ENCODE measurements at places on chromosomes 7 and 10.

GRCh38 chr10:122264436-122264835 lies 6.7 kb upstream of the BTBD16 start:
- DNase-seq = no peak

- no peak for DNase-seq
Measured at GRCh38 chr7:125506331-125506730, 576.7 kb upstream of the POT1 start.

DNA sequence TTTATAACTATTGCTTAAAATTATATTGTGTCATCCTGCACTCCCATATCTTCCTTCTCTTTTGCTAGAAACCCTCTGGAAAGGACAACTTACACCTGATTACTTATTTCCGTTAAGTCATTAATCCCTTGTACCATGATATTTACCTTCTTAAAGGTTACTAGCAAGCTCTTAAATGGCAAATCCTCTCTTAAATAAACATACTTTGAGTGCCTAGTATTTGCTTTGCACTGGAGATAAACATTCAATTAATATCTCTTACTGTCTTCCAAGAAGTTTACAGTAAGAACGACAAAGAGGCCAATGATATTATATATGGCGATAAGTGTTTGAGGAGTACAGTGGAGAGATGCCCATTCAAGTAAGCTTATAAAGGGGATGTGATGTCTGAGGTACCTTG lies 278.3 kb downstream of the HGF start:
- no peak for DNase-seq

GRCh38 chr7:75010036-75010435 lies 45.5 kb downstream of the CASTOR2 start:
- no peak for DNase-seq

GRCh38 chr7:36036590-36036989 lies 116.5 kb upstream of the EEPD1 start:
- DNase-seq = no peak

DNA sequence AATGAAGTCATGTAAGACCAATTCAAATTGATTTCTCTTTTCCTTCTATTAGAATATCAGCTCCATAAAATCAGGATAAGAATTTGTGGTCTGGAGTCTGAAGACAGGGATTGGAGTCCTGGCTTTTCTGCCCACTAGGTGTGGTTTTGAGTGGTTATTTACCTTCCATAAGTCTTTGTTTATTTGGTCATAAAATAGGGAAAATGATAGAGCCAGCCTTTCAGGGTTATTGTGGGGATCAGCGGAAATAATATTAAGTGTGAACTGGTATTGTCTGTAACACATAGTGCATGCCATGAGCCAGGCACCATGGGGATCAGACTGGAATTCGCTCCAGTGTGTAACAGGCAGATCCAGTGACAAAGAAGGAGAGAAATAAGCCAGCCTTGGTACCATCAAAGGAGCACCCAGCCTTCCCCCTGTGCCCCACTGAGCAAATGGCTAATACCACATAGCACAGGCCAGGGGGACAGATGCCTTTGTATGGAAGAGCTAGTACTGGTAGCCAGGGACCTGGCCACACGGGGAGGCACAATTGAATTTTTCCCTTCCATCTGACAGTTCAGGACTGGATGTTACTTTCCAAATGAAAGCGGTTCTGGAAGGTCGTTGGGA lies 509.7 kb upstream of the PODXL start:
- no peak for DNase-seq

DNA sequence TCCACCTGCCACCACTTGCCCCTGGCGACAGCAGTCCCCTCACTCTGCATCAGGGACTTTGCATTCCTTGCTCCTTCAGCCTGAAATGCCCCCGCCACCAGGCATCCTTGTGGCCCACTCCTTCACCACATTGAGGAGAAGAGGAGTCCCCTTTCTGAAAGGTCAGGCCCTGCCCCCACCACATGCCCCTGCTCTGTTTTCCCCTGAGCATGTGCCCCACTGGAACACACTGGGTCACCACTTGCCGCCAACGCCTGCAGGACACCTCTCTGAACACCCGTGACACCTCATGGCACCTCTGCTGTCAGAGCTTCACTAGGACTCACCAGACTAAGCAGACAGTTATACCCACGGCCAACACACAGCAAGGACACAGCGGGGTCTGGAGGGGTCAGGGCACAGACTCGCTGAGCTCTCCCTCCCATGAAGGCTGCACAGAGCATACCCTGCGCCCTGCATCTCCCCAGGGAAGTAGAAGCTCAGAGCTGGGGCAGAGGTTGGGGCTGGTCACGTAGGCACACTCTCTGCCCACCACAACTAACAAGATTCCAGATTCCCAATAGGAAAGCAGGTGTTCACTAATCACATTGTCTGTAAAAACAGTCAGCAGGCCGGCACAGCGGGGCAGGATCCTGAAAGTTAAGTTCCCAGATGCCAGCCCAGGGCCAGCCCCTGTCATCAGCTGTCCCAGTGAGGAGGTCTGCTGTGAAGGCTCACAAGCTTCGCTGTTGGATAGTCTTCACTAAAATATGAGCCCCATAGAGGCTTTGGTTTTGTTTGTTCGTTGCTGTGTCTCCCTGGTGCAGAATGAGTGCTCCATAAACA lies 5.8 kb upstream of the AOC1 start:
- no peak for DNase-seq

- DNase-seq = peak; percentile 43
Measured at GRCh38 chr10:79390551-79391229, 43.4 kb downstream of the PPIF start.

DNA sequence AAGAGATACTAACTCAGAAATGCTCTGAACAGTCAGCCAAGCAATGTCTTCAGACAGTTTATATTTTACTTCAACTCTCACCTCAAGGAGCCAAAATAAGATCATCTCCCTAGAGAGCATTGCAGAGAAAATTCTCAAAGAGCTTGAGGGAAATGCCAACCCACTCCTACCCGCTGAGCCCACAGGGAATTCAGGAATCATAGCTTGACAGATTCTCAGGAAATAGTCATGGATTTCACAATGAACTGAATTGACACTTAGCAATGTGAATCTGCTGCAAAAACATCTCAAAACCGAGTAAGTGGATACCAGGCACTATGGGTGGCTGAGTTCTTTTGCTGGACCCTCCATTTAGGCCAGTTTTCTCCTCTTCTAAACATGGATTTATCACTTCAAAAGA lies 9.8 kb upstream of the PLAC9 start:
- no peak for DNase-seq

- no peak for DNase-seq
Measured at GRCh38 chr10:119759832-119760231, 34.0 kb downstream of the INPP5F start.

- peak; percentile 70 for DNase-seq
Measured at GRCh38 chr10:50426485-50426884, 175.2 kb upstream of the ASAH2 start.

GRCh38 chr10:117094856-117095255 lies 43.2 kb downstream of the VAX1 start:
- DNase-seq = no peak

DNA sequence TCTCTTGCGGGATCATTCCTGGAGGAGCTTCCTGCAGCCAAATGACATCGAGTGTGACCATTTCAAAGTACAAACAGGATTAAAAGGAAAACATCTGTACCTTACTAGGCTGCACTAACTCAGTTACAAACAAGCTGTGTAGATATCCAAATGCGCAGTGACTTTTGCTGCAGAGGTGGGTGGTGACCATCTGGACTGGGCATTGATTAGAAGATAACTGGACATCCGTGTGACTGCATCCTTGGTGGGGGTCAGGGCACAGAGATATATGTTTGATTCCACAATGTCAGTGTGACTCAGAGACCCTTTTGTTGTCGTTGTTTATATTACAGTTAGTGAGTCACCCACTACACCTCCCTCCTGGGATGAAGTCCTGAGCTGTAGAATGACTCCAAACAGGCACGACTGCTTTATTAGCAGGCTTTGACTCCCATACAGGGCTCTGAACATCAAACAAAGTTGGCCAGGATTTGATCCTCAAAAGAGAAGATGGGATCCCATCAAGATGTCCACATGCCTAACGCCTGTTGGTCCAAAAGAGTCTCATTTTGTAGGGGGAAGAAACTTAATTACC lies 56.7 kb upstream of the SDK1 start:
- no peak for DNase-seq

- DNase-seq = no peak
Measured at GRCh38 chr7:80699721-80700256, 61.3 kb downstream of the CD36 start.

DNA sequence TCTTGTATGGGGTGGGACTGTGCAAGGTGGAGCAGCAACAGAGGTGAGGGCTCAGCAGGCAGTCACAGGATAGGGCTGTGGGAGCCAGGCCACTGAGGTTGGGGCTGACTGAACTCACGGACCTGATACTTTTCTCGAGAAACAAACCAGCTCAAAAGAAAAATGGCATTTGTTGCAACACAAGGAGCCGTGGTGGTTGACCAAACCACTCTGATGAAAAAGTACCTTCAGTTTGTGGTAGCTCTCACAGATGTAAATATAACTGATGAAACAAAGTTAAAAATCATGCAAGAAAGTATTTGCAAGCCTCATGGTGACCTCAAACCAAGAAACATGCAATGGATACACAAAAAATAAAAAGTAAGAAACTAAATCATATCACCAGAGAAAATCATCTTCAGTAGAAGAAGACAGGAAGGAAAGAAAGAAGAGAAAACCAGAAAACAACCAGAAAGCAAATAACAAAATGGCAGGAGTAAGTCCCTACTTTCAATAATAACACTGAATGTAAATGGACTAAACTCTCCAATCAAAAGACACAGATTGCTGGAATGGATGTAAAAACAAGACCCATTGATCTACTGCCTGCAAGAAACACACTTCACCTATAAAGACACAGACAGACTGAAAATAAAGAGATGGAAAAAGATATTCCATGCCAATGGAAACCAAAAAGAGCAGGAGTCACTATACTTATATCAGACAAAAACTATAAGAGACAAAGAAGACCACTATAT lies 48.9 kb upstream of the DUSP5 start:
- peak; percentile 53 for DNase-seq

- peak; percentile 90 for DNase-seq
Measured at GRCh38 chr10:79249186-79250121, 97.8 kb upstream of the PPIF start.

GRCh38 chr7:134795231-134795630 lies 15.8 kb downstream of the CALD1 start:
- DNase-seq = no peak

- no peak for DNase-seq
Measured at GRCh38 chr7:27418541-27418940, 175.9 kb downstream of the EVX1 start.

DNA sequence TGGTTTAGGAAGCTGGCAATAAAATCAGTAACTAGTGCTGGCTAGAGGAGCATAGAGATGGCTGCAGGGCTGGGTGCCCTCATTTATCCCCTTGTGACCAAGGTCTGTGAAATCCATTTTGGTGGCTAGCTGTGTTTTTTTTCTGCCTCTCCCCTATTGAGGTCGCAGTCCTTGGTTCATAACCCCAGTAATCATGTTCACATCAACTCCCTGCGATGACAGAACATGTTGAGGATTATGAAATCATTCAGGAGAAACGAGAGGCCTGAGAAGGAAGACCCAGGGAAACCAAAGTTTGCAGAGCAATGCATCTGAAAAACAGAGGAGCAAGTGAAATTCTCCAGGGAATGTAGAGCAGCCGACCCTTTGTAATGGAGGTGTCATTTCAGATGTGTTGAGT lies 126.9 kb downstream of the TACC2 start:
- no peak for DNase-seq

DNA sequence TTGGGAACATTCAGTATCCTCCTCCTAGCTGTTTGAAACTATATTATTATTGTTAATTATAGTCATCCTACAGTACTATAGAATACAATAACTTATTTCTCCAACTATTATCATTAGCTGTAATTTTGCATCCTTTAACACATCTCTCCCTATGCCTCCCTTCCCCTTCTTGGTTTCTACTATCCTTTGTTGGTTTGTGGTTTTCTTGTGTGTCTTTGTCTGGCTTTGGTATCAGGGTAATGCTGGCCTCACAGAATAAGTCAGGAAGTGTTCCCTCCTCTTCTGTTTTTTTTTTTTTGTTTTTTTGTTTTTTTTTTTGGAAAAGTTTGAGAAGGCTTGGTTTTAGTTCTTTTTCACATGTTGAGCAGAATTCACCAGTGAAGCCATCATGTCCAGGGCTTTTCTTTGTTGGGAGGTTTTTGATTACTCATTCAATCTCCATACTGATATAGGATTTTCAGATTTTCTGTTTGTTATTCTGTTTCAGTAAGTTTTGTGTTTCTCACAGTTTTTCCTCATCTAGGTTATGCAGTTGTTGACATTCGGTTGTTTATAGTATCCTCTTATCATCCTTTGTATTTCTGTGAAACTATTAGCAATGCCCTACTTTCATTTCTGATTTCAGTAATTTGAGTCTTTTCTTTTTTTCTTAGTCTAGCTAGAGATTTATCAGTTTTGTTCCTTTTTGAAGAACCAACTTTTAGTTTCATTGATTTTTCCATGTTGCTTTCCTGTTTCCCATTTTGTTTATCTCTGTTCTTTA lies 21.6 kb downstream of the C1GALT1 start:
- peak; percentile 21 for DNase-seq

DNA sequence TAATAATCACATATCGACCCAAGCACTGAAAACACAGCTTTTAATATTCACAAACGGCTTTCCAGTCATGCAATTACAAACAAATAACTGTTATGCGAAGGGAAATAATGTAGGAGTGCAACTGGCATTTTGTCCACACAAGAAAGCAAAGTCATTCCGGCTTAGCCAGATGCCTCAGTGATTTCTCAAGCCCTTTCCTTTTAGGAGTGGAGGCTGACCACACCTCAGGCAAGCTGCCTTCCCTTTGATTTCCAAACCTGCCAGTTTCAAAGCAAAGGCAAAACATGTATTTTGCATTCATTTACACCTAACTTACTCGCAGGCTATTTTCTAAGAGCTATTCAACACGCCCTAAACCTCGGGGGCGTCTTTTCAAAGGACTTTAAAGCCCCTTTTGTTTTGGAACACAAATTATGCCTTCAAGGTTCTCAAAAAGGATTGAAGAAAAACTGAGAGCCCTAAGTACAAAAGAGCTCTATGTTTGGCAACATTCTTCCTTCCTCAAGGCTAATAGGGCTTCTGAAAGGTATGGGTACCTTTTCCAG lies 109.6 kb downstream of the CPXM2 start:
- DNase-seq = no peak

DNA sequence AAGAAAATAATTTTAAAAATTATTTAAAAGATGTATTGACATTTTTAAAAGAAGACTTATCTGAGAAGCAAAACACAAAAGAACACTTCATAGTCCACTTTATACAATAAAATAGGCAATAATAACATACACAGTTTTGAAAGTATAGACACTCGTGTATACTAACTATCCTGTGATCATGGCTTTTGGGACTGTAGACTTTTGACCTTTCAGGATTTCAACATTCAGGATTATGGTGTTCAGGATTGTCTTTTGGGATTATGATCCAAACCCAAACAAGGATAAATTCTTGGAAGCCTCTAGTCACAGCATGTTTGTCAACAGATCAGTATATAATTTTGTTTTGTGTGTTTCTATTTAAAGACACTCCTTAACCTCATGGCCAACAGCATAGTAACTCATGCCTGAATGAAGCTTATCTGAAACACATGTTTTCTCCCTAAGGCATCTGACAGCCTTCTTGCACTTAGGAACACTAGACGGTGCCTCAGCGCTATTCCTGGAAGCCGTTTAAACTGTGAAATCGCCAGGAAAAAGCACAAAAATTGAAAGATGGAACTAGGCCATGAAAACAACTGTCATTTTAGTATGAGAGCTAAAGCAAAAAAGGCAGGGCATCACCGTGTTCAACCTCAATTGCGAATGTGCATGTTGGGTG lies 29.9 kb downstream of the GSAP start:
- no peak for DNase-seq
